ENCODE measurements at places on chromosomes 4 and X. TPM values are rescaled to one million over a fixed set of nuclear protein-coding genes. Genes with fewer than 3 reads are reported as not detected.

The HSFX1 gene
- 2.0 TPM for total RNA-seq

The MMRN1 gene
- total RNA-seq, result 11.1 TPM

The GSX2 gene
- not detected for total RNA-seq

The VCX3A gene
- not detected for total RNA-seq

The ARX gene
- total RNA-seq, result not detected

The NOX1 gene
- total RNA-seq, result 21.0 TPM

The IL13RA1 gene
- total RNA-seq, result 62.5 TPM

The MAGEA2 gene
- not detected for total RNA-seq

The CLDN34 gene
- 0.82 TPM for total RNA-seq

The TMEM165 gene
- total RNA-seq, result 121 TPM

The PRRG3 gene
- 1.8 TPM for total RNA-seq

The ACTRT1 gene
- total RNA-seq, result not detected

The ERCC6L gene
- not detected for total RNA-seq

The DAPP1 gene
- total RNA-seq, result 10.7 TPM

The TLR6 gene
- total RNA-seq, result 1.6 TPM
